ENCODE measurements at places on chromosomes 1 and 21. TPM values are rescaled to one million over a fixed set of nuclear protein-coding genes. Genes with fewer than 3 reads are reported as not detected.

Gene CYYR1
- total RNA-seq = 25.8 TPM

GRCh38 chr1:248703674-248704073, 1.1 kb upstream of the OR14I1 start:
- no peak for DNase-seq

GRCh38 chr1:20405893-20406604, 80.0 kb downstream of the CAMK2N1 start:
- DNase-seq = no peak

DNA sequence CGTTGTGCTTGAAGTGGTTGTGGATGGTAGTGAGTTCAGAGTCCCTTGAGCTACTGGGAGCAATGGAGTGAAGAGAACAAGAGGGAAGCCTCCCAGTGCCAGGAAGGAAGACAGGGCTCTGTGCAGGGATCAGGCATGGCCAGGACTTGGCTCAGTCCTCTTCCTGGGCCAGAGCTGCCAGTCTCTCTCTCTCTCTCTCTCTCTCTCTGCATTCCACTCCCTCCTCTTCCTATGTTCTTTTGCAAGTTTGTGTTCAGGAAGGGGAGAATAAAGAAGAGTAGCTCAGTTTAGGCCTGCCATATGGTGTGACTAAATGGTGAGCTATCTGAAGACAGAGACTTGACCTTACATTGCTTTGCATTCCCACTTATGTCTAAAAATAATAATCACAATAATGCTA, 20.5 kb upstream of the RPTN start:
- no peak for DNase-seq

GRCh38 chr1:236717811-236718210, 31.5 kb downstream of the ACTN2 start:
- no peak for DNase-seq

- no peak for DNase-seq
These were observed 52.7 kb upstream of the PLA2G4A start for GRCh38 chr1:186775881-186776560.

DNA sequence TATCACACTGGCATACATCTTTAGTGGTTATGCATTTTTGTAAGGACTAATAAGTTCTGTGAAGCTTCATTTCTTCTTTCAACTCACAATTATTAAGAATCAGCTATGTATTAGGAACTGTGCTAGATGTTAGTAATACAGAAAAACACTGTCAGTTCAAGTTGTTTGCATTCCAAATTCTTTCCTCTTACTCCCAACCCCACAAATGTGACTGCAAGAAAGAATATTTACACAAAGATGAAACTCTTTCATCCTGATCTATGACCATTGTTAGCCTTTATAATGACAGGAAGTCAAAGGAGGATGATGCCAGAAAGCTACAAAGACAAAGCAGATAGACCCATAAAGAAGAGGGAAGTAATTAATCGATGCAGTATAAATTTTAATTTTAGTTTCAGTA, 21.0 kb upstream of the GADD45A start:
- DNase-seq = no peak

- DNase-seq = no peak
These were observed 5.0 kb upstream of the AHCYL1 start for GRCh38 chr1:109979489-109980091.

Measured in heart left ventricle (tissue), 16 donors.